Naive thymus-derived CD8-positive, alpha-beta T cell (primary cell): ENCODE measurements at places on chromosomes 12 and 14. TPM values are rescaled to one million over a fixed set of nuclear protein-coding genes. Genes with fewer than 3 reads are reported as not detected.

The CLEC9A gene
- not detected for total RNA-seq

The VASH1 gene
- 3.6 TPM for total RNA-seq

The RDH16 gene
- total RNA-seq, result 1.6 TPM

- DNase-seq, result no peak
Measured at GRCh38 chr12:51005671-51006070, 20.5 kb downstream of the SLC11A2 start.

- no peak for DNase-seq
Measured at GRCh38 chr12:63875703-63876102, 31.2 kb downstream of the SRGAP1 start.

GRCh38 chr12:46908936-46909635 lies 83.3 kb upstream of the SLC38A4 start:
- no peak for DNase-seq

GRCh38 chr14:56342494-56342942 lies 224.3 kb downstream of the PELI2 start:
- no peak for DNase-seq

- no peak for DNase-seq
Measured at GRCh38 chr12:17296882-17297281, 690.9 kb upstream of the LMO3 start.

DNA sequence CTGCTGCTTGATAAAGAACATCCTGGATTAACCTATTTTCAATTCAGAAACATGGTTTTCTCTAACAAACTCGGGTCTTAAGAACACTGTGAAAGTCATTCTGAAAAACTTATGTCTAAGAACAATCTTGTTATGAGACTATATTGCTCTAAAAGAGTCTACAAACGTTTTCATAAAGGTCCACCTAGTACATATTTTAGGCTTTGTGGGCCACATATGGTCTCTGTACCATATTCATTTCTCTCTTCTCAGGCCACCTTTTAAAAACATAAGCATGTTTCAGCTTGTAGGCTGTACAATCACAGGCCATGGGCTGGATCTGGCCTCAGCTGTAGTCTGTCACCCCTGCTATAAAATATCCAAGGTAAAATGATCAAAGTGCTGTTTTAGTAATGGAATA lies 39.9 kb downstream of the PPP4R3A start:
- DNase-seq, result no peak
